ENCODE measurements at places on chromosomes 13 and 19.

- DNase-seq = no peak
Observed at GRCh38 chr13:36033035-36033434, 98.1 kb downstream of the DCLK1 start.

- DNase-seq = no peak
Observed at GRCh38 chr13:83716121-83716520, 166.2 kb downstream of the SLITRK1 start.

DNA sequence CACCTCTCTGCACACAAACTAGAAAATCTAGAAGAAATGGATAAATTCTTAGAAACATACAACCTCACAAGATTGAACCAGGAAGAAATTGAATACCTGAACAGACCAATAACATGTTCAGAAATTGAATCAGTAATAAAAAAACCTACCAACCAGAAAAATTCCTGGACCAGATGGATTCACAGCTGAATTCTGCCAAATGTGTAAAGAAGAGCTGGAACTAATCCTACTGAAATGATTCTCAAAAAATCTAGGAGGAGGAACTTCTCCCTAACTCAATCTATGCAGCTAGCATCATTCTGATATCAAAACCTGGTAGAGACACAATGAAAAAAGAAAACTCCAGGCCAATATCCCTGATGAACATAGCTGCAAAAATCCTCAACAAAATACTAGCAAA lies 166.7 kb downstream of the RGCC start:
- DNase-seq = no peak

DNA sequence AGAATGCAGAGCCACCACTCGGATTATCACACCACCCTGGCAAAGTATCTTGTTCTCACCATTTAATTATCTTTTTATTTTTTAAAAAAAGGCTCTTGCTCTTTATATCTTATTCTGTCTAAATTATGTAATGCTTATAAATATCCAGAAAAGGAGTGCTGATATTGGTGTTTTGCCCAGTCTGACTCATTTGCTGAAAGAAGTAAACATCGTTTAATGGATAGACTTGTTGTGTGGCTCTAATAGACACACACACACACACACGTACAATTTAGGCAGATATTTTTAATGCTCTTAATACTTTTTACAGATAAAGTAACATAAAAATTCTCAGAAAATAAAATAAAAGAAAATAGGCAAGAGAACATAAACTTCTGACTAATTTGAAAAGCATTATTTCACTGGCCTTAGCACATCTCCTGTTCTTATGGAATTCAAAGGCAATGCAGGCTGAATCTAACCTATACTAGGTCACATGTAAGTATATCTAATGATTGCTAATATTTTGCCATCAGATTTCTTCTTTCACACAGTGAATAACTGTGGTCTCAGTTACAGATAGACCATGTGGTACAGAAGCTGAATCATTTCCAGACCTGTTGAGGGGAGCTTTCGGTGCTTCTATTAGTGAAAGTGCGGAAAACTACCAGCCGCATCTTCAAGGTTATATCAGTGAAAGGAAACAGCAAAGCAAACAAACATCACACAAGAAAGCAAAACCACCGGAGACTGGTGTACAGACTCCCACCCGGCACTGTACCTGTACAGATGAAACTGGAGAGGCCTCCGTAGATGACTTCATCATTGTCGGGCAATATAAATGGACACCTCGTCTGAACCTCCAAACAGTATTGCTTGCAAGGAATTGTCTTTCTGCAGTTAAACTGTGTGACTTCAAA lies 642.1 kb upstream of the ARGLU1 start:
- DNase-seq = no peak

- no peak for DNase-seq
Observed at GRCh38 chr13:107977071-107977574, 238.2 kb downstream of the LIG4 start.

- DNase-seq = no peak
Observed at GRCh38 chr19:49020342-49020741, 3.5 kb upstream of the LHB start.

GRCh38 chr19:55870736-55871135 lies 34.4 kb downstream of the NLRP4 start:
- DNase-seq = no peak

Measured in hippocampal formation (tissue), 2 donors.